Bronchial epithelial cell (primary cell): ENCODE measurements at places on chromosomes 5 and 9.

- DNase-seq: no peak
Observed at GRCh38 chr5:137283801-137284200, 215.3 kb downstream of the SPOCK1 start.

- DNase-seq: peak; percentile 30
Observed at GRCh38 chr5:143699121-143699520, 112.8 kb upstream of the HMHB1 start.

- no peak for DNase-seq
Observed at GRCh38 chr5:177319913-177320588, 8.4 kb upstream of the MXD3 start.

DNA sequence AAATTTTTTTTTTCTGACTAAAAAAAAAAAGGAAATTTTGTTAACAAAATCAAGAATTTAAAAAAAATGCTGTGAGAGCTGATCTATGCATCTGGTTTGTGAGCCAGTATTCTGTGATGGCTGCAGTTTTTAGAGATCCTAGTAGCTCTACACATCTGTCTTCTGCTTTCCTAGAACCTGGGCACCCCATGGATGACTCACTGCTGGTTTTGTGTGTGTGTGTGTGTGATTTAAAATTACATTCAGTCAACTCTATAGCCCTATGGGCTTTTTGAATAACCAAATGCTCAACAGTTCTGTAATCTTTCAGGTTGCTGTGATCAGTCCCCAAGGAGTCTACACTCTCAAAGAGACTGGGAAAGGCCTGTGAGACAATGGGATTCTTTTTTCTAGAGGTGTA is 2.5 kb upstream of the PSMD5 start:
- peak; percentile 25 for DNase-seq

DNA sequence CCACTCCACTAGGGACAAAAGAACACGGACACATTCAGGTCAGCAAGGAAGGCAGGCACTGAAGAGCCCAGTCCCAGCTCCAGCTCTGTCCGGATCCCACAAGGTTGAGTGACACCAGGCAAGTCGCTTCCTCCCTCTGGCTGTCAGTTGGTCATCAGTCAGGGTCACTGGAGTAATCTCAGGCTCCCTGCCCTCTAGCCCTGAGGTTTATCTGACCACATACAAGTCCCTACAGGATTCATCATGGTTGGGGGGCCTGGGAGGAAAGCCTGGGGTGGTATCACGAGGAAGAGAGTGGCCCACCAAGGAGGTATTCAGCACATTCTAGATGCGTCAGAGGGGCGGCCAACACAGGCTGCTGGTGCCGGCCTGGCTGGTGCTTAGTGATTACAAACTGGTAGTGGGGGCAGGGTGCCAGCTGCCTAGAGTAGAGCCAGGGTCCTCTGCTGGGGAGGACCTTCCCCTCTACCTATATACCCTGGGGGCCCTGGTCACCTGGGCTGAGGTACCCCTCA is 81.5 kb downstream of the SHB start:
- DNase-seq: no peak

DNA sequence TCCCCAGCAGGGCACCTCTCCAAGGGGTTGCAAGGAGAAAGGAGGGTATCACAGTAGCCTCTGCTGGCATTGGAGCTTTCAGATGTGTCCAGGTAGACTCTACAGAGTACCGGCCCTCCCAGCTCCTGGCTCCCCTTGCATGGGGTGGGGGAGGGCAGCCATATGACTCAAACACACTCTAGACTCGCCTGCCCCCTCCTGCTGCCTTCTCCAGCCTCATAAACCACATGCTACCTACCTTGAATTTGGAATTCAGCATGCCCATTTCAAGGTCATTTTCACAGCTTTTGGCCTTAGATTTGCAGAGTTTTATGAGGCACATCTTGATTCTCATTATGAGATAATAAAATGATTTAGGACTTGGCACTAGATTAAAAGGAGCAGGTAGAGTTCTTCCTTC is 32.8 kb upstream of the SMIM32 start:
- no peak for DNase-seq
